ENCODE measurements at places on chromosomes 2 and 18. TPM values are rescaled to one million over a fixed set of nuclear protein-coding genes. Genes with fewer than 3 reads are reported as not detected.

PID1 gene
- total RNA-seq = 42.4 TPM

RPRM gene
- total RNA-seq = 0.90 TPM

TEKT4 gene
- not detected for total RNA-seq

ALK gene
- 0.37 TPM for total RNA-seq

GRCh38 chr18:75201282-75202270, 7.4 kb downstream of the PTGR3 start:
- DNase-seq = no peak

IL37 gene
- total RNA-seq = not detected

DNA sequence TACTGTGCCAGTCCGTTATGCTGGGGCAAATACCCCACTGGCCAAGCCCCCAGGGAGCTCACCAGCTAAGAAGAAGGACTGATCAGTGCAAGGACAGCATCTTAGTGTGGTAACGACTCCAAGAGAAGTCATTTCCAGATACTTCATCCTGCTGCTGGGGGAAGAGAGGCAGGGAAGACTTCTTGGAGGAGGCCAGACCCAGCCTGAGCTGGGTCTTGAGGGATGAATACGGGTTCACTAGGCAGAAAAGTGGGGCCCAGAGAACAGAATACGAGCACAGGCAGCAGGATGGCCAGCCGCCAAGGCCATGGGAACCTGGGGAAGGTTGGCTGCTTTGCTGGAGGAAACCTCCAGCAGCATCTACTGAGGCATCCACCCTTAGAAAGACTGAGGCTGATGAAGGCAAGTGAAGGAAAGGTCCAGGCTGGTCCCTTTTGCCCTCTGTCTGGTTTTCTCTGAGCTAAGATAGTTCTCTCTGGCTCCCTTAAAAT, 84.1 kb downstream of the GLI2 start:
- DNase-seq = peak; percentile 71

- no peak for DNase-seq
Observed at GRCh38 chr2:12990523-12990922, 273.8 kb downstream of the TRIB2 start.
